ENCODE measurements at places on chromosomes 16 and 17.

DNA sequence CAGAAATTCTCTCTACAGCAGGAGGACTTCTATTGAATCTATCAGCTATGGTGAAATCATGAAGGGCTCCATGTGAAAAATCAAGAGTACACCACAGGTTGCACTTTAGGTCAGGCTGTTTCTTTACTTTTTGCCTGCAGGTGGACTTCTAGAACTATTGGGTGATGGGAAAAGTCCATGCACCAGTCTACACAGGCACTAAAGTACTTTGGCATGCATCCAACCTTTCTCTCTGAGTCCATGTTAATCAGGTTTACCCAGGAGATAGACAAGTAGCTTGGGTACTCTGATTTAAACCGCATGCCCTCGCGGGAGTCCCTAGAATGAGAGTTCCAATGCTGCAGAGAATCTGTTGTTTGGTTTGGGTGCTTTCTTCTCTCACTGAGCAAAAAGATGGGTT lies 9.1 kb upstream of the ANKFN1 start:
- DNase-seq: no peak

DNA sequence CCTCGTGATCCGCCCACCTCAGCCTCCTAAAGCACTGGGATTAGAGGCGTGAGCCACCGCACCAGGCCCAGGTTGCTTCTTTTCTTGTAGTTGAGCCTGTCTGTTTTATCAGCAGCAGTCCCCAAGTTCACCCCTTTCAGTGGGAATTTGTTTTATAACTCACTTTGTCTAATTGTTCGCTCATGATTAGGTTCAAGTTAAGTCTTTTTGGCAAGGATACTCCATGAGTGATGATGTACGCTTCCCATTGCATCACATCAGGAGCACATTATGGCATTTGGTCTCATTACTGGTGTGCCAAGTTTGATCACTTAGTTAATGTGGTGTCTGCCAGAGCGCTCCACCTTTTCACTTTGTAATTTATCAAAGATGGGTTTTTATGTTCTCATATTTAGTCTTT lies 14.4 kb upstream of the GJD3 start:
- no peak for DNase-seq

DNA sequence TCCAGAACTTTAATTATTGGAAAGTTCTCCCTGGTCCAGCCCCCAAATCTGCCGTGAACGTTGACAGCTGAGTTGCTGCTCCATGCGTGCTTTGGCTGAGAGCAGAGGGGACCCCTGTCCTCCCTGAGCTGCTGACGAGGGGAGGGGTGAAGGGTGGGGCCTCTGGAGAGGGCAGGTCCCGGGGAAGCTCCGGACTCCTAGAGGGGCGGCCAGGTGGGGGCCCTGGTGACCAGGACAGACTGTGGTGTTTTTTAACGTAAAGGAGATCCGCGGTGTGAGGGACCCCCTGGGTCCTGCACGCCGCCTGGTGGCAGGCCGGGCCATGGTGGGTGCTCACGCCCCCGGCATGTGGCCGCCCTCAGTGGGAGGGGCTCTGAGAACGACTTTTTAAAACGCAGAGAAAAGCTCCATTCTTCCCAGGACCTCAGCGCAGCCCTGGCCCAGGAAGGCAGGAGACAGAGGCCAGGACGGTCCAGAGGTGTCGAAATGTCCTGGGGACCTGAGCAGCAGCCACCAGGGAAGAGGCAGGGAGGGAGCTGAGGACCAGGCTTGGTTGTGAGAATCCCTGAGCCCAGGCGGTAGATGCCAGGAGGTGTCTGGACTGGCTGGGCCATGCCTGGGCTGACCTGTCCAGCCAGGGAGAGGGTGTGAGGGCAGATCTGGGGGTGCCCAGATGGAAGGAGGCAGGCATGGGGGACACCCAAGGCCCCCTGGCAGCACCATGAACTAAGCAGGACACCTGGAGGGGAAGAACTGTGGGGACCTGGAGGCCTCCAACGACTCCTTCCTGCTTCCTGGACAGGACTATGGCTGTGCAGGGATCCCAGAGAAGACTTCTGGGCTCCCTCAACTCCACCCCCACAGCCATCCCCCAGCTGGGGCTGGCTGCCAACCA lies at the start of gene MC1R:
Gene MC1R, plus strand, starts transcription at position 410 of the 895 bp plus-strand sequence. Its CDS starts 397 bp downstream, at position 807.
- DNase-seq: peak; percentile 50

GRCh38 chr17:72125226-72125651 lies 4.4 kb downstream of the SOX9 start:
- DNase-seq: no peak

DNA sequence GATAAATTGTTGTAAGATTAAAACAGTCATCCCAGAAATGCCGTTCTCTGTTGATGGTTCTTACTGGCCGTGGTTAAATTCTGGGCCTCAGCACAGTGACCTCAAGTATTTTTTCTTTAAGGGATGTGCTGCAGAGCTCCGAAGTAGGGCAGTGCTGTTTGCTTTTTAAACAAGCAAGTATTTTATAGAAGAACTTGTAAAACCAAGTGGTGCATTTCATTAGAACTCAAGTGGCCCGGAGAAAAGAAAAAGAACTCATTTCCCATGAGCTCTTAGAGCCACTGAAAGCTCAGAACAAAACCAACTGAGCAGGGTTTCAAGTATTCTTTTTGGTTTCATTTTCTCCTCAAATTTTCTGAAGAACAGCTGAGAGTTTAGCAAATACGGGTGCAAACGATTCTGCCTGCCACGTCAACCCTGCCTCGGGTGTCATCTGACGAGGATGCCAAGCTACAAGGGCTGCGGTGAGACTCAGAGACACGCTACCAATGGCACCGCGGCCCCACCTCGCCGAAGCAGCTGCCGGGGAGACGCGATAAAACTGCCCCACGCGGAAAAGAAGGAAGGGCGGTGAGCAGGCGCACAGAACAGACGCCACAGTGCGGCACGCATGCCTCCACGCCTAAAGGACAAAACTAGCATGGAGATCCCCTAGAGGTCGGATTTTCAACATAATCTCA lies 6.3 kb downstream of the LMF1 start:
- peak; percentile 68 for DNase-seq

DNA sequence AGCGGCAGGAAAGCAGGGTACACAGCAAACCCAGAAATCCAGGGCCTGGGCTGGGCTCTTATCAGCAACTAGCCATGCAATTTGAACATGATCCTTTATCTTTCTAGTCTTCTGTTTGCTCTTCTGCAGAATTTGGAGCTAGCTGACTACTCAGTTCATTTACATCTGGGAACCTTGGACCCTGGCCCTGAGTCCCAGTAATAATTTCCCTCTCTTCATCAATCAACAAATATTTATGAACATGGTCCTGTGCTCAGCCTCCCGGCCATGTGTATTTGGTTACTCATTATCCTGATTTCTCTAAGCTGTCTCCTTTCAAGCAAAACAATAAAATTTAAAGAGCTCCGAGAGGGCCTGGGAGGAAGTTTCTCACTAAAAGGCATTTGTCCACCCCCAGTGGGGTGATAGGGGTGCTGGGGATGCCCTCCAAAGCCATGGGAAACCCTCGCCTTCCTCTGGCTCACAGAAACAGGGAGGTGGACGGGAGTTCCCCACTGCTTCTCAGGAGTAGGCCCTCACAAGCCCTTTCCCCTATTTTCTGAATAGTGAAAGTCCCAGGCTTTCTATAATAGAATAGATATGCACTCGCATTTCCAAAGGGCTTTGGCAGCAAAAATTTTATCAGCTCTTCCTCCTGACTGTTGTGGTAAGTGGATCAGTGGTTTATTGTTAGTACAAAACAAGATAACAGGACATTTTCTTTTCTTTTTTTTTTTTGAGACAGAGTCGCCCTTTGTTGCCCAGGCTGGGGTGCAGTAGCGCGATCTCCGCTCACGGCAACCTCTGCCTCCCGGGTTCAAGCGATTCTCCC lies 6.9 kb upstream of the WDR59 start:
- no peak for DNase-seq

GRCh38 chr16:72508191-72508590 lies 336.2 kb upstream of the PMFBP1 start:
- DNase-seq: no peak

DNA sequence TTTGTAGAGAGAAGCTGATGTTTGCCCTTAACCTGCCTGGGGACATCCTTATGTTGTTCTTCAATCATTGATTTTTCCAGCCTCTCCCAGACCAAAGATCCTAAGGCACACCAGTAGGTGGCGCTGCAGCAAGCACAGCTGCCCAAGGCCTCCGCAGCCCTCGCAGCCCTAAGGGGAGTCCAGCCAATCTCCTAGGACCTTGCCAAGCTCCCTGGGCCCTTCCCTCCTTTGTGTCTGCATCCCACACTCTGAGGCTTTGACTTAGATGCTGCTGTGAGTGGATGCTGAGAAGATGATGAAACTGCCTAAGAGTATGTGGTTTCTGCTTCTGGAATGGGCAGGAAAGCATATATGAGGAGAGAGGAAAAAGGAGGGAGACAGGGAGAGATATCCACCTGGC lies 47.1 kb downstream of the SPACA3 start:
- DNase-seq: peak; percentile 41

DNA sequence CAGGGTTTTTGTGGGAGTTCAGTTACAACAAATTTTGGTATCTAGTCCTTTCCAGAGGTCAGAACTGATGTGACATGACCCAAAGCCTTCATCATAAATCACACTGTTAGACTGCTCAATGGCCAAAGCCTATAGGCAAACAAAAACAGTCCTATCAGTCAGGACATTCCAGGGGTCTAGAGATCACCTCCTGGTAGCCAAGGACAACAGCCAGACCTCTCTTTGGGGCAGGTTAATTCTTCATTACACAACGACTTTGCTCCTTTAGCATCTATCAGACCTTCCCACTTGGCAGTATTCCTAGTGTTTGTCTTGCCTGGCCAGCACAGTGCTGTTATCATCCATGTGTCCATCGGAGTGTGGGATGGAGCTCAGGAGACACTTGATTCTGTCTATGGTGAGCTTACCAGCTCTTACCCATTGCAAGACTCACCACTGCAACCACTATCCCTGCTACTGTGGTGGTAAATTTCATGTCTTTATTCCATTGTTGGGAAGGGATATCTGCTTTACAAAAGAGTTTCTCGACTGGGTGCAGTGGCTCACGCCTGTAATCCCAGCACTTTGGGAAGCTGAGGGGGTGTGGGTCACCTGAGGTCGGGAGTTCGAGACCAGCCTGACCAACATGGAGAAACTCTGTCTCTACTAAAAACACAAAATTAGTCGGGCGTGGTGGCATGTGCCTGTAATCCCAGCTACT lies 95.5 kb upstream of the DHX40 start:
- DNase-seq: no peak

DNA sequence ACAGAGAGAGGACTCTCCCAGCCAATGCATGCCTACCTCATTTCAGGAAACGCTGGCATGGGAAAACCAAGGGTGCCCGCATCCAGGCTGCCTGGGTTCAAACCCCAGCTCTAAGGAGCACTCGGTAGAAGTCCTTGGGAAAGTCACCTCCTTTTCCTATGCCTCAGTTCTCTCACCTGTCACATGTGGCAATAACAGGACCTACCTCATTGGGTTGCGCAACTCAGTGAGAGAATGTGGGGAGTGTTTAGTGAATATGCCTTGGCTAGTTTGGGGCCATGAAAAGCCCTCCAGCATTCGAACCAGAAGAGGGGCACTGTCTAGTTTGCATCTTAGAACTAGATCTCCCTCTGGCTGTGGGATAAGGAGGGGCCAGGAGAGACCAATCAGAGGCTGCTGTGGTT lies 9.0 kb upstream of the NXPH3 start:
- no peak for DNase-seq

GRCh38 chr17:12664894-12665262 lies 812 bp upstream of the MYOCD start:
- DNase-seq: no peak

DNA sequence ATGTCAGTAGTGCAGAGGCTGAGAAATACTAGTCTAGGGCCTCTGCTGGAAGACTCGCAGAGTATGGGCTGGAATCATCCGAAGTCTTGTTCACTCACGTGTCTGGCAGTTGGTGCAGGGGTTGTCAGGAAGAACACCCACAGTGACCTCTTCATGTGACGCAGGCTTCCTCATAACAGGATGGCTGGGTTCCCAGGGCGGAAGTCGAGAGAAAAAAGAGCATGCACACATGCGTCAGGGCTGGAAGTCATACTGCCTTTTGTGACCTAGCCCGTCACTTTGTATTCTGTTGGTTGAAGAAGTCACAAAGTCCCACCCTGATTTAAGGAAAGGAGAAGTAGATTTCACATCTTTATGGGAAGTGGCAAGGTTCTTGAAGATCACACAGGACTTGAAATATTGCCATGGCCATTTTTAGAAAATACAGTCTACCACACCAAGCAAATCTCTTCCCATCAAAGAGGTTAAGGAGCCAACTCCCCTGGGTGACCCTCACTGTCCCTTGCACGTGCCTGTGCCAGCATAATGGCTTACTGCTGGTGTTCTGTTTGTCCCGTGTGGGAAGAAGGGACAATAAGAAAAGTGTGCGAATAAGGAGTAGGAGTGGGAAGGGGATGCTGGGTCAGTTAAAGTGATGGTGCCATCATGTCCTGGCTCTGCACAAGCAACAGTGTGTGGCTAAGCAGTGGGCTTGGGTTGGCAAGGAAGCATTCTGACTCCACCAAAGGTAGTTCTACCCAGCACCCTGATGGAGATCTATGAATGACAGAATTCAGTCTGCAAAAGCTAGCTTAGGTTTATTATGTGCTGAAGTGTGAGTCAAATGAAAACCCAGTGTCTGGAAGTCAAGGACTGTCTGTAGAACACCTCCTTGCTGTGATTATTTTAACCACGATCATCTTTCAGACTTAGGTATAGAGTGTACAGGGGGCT lies 28.1 kb downstream of the HEATR3 start:
- DNase-seq: peak; percentile 20

- peak; percentile 77 for DNase-seq
Observed at GRCh38 chr17:40290629-40291280, 3.1 kb downstream of the CDC6 start.

DNA sequence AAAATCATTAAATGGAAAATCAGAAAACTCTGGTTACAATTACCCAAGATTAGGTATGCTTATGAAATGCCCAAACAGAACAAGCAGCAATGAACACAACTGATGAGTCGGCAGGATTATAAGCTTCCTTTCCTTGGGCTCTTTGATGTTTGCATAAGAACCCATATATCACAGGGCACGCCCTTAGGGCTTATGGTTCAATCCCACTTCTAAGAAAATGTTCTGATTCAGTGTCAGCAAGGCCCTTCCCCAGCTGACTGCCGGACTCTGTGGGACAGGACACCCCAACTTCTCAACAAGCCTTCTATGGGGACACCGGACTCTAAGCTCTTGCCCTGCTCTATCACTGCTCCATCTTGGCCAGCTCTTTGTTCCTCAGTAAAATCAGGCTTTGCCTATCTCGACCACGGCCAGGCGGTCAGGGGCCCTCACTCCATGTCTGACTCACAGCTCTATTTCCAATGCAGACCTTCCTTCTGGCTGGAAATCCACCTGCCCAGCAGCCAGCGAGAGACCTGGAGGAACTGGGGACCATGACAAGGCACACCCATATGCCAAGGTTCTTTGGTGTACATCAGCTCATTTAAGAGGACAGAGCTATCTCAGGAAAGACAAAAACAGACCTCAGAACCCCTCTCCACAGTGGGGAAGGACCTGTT lies 26.8 kb downstream of the LITAFD start:
- DNase-seq: no peak

DNA sequence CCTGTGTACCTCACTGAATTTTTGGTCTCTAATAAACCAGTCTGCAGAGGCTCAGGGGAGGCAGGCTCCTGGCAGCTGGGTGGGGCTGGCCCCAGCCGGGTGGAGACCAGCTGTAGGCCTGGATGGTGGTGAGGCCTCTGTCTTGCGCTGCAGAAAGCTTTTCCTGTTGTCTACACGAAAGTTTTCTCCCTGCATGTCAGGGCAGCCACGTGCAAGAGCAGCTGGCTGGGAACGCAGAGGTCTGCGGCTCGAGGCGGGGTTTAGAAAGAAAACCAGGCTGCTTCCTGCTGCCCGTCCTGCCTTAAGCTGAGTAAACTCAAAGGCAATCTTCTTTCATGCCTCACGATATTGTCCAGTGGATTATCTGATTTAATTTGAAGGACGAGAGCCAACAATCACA lies 2.4 kb downstream of the SERPINF1 start:
- DNase-seq: peak; percentile 93

All from tongue (tissue), 3 donors.